ENCODE measurements at places on chromosomes 2 and 18.
A peak's percentile ranks its signal among the peaks of the same experiment; 100 is the strongest.

- no peak for DNase-seq
Measured at GRCh38 chr18:62987055-62987830, 271.9 kb downstream of the PHLPP1 start.

- no peak for DNase-seq
Measured at GRCh38 chr18:53018791-53019190, 678.8 kb downstream of the DCC start.

GRCh38 chr2:161870401-161870930 is 203.5 kb downstream of the DPP4 start:
- DNase-seq: no peak

DNA sequence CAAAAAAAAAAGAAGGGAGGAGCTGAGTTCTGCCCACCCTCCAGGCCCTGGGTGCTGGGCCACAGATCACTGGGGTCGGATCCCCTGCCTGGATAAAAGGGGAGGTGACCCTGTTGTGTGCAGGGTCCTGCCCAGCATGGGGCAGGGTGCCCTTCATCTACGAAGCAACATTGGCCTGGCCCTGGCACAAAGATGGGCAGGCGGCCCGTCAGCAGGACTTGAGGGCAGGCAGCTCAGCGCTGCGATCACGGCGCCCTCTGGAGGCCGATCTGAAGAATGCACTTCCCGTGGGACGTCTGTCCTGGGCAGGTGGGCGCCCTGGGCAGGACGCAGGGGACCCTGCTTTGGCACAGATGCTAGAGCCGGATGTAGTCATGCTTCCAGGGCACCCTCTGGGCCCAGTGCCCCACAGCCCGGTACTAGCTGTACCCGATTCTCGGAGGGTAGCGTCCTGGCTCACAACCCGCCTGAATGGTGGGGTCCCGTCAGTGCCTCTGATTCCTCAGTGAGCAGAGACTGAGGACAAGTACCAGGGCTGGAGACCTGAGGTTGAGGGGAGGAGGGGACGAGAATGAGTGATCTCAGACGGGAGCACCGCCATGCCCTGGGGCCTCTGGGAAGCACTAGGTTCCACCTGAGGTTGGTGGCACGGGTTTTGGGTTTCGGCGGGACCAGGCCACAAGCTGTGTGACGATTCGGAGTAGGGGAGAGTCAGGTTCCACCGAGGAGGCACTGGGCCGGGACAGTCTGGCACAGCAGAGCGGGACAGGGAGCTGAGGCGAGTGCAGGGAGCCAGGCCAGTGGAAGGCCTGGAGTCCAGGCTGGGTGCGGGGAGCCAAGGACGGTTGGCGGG is 18.0 kb downstream of the ARID5A start:
- DNase-seq: no peak

GRCh38 chr2:207930747-207931146 is 94.6 kb downstream of the PLEKHM3 start:
- DNase-seq: no peak

DNA sequence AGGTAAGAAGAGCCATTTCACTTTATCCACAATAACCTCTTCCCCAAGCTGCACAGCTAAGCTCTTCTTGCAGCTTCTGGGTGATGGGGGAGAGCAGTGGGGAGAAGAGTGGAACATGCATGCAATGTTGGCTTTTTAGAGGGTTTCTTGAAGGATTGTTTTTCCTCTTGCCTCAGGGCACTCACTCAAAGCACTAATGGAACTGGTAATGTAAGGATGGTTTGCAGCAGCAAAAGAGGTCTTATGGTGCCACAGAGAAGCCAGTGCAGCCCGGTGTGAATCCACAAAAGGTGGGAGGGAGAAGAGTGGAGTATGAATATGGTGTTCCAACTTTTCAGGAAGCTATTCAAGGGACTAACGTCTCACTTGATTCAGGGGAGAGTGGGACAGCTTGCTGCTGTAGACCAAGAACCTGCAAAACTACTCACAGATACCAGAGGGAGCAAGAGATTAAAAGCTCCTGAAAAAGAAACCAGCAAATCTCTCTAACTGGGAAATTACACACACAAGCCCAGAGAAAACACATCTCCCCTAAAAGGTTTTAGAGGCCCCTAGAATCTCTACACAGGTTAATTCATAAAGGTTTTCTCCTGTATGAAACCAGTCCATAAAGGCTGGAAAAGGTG is 116.4 kb downstream of the CHN1 start:
- DNase-seq: no peak

GRCh38 chr2:44060990-44061389 is 65.2 kb upstream of the LRPPRC start:
- DNase-seq: no peak

GRCh38 chr18:38616306-38616705 is 1050.7 kb upstream of the CELF4 start:
- DNase-seq: no peak

- DNase-seq: no peak
Measured at GRCh38 chr2:43473767-43474166, 122.1 kb downstream of the THADA start.

- DNase-seq: no peak
Measured at GRCh38 chr2:142673836-142674235, 203.6 kb upstream of the KYNU start.

GRCh38 chr2:72146347-72147302 is 1.0 kb downstream of the CYP26B1 start:
- no peak for DNase-seq

DNA sequence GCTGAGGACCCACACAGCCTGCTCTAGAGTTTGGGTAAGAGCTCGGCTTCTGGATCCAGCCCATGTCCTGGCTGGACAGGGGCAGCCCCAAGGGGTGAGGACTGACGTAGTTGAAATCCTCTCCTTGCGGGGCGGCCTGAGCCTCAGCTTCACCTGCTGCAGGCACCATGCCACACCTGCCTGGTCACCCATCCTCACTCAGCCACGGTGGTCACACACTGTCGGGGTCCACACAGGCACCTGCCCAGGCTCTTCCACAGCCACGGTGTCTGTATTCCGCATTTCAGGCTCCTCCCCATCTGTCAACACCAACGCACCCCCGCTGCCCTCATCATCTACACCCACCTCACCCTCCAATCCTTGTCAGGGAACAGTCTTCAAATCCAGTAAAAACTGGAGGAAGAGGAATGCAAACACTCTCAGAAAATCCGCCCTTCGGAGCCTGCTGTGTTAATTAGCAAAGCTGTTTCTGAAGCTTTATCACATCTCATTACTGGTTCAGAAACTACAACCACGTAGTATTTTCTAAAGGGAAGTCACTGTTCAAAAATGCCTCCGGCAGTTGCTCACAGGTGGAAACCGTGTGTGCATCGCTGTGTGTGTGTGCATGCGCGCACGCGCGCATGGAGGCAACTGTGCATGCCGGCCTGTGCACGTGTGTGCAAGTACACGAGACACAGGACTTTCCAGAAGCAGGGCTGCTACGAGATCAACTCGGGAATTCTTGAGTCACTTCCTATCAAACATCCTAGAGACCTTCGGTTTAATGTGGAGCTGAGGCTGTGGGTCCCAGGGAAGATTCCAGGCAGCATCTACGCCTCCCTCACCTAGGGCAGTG is 38.2 kb downstream of the SLC66A2 start:
- no peak for DNase-seq

DNA sequence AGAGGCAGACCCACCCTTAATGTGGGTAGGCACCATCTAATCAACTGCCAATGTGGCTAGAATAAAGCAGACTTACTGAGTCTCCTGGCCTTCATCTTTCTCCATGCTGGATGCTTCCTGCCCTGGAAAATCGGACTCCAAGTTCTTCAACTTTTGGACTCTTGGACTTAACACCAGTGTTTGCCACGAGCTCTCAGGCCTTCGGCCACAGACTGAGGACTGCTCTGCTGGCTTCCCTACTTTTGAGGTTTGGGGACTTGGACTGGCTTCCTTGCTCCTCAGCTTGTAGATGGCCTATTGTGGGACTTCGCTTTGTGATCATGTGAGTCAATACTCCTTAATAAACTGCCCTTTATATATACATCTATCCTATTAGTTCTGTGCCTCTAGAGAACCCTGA is 21.9 kb downstream of the ST8SIA5 start:
- DNase-seq: no peak

DNA sequence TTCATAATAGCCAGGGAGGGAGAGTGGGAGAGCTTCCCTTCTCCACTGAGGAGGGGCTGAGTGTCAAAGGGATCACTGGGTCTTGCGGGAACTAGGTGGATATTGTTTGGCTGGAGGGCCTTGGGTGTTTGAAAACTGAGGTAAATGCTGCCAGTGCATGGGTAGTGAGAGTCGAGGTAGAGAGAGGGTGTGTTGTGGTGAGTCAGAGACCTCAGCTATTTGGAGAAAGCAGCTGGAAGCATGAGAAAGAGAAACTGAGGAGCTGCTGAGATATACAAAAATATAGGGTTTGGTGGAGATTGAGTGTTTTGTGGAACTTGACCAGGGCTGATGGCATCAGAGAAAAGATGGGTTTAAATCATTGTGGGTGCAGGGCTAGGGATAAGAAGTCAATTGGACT is 127.0 kb upstream of the CCDC195 start:
- DNase-seq: peak; percentile 24

GRCh38 chr2:63741884-63742579 is 99.7 kb upstream of the UGP2 start:
- no peak for DNase-seq

GRCh38 chr2:171405546-171405945 is 28.2 kb downstream of the METTL8 start:
- DNase-seq: no peak

DNA sequence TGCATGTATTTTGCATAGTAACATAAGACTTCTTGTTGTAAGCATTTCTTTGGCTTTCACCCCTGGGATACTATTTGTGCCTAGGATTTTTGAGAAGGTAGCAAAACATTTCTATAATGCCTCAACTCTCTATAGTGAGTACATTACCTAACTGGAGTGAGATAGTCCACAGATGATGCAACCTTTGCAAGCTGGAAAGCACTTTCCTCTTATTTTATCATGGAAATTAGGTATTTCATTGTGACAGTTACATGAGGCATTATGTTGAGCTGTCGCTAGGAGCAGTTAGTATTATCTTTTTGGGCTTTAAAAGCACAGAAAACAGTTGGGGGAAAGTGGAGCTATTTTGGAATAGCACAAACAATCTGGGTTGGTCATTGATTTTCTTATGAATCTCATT is 786.2 kb downstream of the DCC start:
- no peak for DNase-seq

DNA sequence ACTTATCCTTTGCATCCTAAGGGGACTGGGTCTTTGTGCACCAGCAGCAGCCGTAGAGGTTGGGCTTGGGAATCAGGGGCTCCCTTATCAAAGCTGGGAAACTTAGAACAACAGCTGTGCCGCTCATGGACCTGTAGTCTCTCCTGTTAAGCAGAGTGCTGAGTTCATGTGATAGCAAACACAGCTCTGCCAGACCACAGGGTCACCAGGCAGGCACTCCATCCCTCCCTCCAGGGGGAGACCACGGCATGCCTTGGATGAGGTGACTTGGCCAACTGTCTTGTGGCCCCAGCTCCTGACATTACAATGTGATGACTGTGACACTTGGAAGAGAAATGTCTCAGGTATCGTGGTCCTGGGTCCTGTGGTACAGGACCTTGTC is 60.0 kb downstream of the DGKD start:
- DNase-seq: peak; percentile 74

DNA sequence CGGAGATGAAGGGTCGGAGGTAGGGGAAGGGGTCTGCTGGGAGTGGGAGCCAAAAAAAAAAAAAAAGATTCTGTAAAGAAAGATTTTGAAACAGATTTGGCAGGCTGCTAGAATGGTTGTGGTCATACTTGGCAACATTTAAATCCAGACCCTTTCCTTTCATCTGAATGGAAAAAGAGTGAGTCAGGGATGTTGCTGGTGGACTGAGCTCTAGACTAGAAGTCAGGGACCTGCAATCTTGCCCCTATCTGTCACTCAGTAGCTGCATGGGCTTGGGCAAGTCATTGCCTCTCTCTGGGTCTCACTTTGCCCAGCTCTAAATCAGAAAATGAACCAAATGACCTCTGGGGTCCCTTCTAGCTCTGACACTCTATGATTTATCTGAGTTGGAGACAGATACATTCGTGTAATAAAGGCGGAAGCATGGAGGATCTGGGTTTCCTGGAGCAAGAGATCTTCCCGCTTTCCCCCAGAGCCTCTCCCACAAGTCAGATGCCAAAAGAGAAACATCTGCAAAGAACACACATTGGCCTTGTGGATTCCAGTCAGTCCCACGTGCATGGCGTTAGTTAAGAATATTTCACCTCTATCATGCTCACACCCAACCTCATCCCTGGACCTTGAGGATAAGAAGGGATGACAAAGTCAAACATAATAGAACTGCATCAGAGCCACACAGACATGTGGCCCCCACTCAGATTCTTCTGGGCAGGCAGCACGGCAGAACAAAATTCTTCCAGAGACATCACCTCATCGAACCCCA is 58.5 kb downstream of the ADD2 start:
- DNase-seq: peak; percentile 57

DNA sequence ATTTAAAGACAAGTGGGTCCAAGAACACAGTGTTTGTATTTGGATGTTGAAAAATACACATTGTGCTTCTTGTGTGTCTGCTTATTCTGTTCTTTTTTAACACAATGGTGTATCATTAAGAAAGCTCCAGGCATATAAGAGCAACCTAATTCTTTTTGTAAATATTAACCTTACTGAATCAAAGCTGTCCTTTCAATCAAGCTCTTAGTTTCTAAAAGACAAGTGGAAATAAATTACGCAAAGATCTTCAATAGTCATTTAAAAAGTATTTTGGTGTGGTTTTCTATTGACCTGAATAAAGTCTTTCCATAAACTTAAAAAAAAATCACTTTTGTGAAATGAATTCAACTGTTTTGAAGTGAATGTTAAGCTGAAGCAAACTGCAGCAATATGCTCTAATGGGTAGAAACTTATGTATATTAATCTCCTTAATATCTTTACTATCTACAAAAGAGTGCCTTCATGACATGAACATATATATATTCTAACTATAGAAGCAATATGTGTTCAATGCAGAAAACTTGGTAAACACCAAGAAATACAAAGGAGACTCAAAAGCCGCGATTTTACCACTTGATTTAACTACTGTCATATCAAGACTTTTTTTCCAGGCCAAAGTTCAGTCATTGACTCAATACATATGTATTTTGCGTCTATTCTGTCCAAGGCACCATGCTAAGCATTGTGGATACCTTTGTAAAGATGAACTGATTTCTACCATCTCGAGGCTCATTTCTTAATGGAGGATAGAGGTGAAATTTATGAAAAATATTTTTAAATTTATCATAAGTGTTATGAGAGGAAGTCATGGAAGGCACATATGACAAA is 97.7 kb downstream of the ARHGAP15 start:
- no peak for DNase-seq

GRCh38 chr2:148013876-148014275 is 6.7 kb downstream of the ORC4 start:
- DNase-seq: no peak

DNA sequence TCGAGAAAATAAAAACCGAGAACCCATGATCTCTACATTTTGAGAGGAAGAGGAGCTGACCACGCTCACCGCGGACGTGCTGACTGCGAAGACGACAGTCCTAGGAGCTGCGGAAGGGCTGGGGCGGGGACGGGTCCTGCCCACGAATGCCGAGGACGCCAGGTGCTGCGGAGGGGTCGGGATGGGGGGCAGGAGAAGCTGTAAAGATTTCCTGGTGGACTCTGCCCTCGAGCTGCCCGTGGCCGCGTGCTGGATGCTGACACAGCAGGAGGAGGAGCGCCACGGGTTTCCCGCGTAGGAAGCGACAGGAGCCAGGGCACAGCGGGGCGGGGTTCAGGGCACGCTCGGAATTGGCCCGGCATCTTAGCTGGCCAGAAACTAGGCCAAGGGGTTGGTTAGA is 22.2 kb downstream of the ZSCAN30 start:
- no peak for DNase-seq

Data from HT1080 (cell line).